Esophagus squamous epithelium (tissue), 5 donors: ENCODE measurements at places on chromosomes 1 and 21. TPM values are rescaled to one million over a fixed set of nuclear protein-coding genes. Genes with fewer than 3 reads are reported as not detected.

Gene SCCPDH
- 2.6 TPM for total RNA-seq

Gene KIF17
- 1.9 TPM for total RNA-seq

Gene CREG1
- total RNA-seq = 168 TPM

Gene PGLYRP3
- total RNA-seq = 33.1 TPM

Gene LCE6A
- not detected for total RNA-seq

Gene LCE3E
- total RNA-seq = 10.0 TPM
